ENCODE measurements at places on chromosomes 3 and 15. TPM values are rescaled to one million over a fixed set of nuclear protein-coding genes. Genes with fewer than 3 reads are reported as not detected.

FETUB gene
- not detected for total RNA-seq

A4GNT gene
- not detected for total RNA-seq

GAP43 gene
- total RNA-seq: not detected

GOLGA8J gene
- total RNA-seq: not detected

GCHFR gene
- total RNA-seq: 65.8 TPM

RPL39L gene
- total RNA-seq: 155 TPM

RBPMS2 gene
- not detected for total RNA-seq
